Adrenal gland (tissue), 19 donors: ENCODE measurements at places on chromosomes 2 and 18. TPM values are rescaled to one million over a fixed set of nuclear protein-coding genes. Genes with fewer than 3 reads are reported as not detected.
A peak's percentile ranks its signal among the peaks of the same experiment; 100 is the strongest.

MARCO gene
- 56.0 TPM for total RNA-seq

POTEF gene
- not detected for total RNA-seq

TMEM178A gene
- total RNA-seq: 1.1 TPM

TACR1 gene
- 0.41 TPM for total RNA-seq

ACYP2 gene
- total RNA-seq: 40.3 TPM

KLHL41 gene
- 3.1 TPM for total RNA-seq

- no peak for DNase-seq
Observed at GRCh38 chr2:109195193-109196045, 66.4 kb downstream of the SH3RF3 start.

DNA sequence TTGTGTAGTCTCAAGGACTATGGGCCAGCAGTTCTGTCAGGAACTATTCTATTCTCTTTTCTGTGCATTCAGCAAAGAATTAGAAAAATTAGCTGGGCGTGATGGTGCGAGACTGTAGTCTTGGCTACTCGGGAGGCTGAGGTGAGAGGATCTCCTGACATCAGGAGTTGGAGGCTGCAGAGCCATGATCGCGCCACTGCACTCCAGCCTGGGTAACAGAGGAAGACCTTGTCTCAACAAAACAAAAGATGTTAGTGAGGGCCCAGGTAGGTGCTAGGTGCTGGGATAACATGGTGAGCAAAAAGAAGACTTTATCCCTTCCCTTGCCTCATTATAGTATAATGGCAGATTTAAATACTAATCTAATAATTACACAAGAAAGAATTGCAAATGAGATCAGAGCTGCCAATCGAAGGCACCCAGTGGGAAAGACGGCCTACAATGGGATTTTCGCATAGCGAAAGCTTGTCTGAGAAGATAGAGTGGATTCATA, 447 bp upstream of the MRPL19 start:
- DNase-seq: no peak

DNA sequence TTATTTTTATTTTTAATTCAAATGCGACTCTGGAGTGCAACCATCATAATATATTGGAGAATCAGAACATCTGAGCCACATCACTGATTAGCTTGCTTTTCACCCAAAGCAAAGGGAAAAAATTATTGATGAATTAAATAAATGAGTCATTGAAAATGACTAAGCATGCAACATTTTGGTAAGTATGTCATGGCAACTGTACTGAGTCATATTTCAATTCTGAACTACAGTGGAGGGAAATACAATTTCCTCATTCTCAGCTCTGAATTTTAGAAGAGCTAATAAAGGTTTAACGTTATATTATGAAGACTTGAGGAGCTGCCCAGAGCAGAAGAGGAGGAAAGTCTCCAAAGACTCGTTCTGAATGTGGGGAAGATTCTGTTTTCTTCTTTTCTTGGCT, 89.6 kb upstream of the CCDC68 start:
- no peak for DNase-seq

DNA sequence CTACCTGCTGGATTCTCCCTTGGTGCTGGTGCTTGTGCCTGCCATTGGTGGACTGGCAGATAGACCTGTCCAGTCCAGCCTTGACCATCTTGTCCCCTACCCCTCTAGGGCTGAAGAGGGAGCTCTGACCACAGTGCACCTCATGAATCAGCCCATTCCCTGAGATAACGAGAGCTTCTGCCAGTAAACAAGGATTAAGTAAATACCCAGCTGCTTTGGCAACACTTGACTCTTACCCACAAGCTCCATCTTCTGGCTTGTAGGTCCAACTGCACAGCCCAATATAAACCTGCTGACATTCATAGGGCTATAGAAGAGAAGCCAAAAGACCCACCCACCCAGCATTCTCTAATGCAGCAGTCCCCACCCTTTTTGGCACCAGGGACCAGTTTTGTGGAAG, 186.4 kb downstream of the PIK3C3 start:
- DNase-seq: peak; percentile 12

- no peak for DNase-seq
Observed at GRCh38 chr2:38079116-38080052, 3.4 kb upstream of the CYP1B1 start.

DNA sequence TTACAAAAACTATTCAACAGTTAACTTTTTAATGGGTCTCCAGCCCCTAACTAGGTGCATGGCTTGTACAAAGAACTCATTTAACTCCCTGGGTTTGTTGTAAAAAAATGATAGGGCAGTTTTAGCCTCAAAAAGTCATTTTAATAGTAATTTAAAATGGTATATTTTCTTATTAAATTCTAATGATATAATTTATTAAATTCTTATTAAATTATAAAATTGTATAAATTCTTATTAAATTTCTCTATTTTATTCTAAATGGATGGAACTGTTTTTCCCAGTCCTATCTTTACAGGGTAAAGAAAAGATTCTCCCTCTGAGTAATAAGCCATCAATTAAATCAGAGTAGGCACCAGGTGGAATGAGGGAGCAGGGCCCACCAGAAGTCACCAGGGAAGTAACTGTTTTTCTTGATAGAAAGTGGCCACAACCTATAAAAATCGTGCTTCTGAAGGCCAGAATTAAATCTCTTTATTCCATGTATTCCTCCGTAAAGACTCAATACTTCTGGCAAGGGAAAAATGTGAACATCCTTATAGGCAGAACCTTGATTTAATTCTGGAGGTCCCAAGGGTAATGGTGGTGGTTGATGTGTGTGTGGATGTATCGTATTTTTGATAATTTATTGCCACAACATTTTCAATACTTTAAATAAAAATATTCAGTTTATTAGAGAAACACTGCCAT, 814 bp downstream of the FKBP7 start:
- no peak for DNase-seq

- DNase-seq: no peak
Observed at GRCh38 chr2:136055929-136056688, 61.8 kb downstream of the CXCR4 start.

GRCh38 chr2:25615920-25616319, 57.5 kb downstream of the DTNB start:
- DNase-seq: no peak

- DNase-seq: no peak
Observed at GRCh38 chr2:206561962-206562361, 80.3 kb upstream of the FAM237A start.

GRCh38 chr2:103235283-103235682, 473.5 kb downstream of the TMEM182 start:
- DNase-seq: no peak

DNA sequence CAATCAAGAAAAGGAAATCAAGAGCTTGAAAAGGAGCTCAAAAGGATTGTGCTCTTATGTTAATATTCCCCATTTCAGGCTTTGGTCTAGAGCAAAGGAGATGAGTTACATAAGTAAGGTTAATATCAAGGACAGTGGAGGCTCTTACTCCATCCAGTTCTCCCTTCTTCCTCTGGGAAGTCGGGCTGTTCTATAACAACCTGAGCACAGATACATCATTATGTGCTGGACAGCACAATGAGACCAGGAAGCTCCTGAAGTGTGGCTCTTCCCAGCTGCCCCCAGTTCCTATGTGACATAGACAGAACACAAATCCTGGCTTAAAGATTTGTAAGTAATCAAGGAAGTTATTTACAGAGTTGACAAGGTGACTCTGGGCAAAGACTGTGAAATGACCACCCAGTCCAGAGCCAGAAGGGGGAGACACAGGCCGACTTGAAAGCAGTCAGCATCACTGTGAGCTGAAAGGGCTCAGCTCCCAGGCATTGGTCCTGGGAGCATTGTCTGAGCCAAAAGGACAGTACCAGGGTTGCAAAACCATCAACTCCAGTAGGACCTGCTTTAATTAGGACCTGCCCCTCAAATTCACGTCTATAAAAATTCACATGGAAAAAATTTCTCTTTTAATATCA, 917.6 kb upstream of the ACVR2A start:
- DNase-seq: peak; percentile 19

GRCh38 chr2:213248637-213249036, 35.6 kb upstream of the SPAG16 start:
- DNase-seq: no peak

- no peak for DNase-seq
Observed at GRCh38 chr18:7609617-7610016, 42.5 kb downstream of the PTPRM start.

DNA sequence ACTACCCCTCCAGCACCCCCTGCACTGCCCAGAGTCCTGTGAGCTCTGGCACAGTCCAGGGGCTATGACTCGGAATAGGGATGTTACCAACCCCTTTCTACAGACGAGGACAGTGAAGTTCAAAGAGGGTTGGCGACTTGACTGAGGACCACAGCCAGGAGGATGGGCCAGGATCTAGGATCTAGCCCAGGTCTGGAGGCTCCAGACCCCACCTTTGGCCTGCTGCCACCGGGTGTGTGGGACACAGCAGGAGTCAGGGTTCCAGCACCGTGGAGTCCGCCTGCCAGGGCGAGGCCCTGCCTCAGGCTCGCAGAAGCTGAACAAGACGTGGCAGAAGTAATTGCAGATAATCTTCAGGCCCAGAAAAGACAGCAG, 37.9 kb upstream of the GPC1 start:
- peak; percentile 18 for DNase-seq

DNA sequence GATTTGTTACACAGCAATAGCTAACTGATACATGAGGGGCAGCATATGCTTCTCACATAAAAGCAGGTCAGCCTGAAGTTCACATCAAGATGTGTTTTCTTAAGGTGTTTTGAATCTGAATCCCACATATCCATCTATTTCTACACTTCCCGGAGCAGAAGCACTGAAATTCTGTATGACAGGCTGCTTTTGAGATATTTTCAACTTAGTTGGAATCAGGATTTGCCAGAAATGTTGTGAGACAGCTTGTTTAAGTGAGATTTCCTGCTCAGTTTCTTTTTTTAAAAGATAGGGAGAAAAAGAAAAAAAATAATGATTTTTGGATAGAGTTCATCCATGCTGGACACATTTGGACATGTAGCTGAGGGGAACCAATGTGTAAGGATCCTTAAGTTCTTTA, 501.5 kb upstream of the CELF4 start:
- DNase-seq: no peak

DNA sequence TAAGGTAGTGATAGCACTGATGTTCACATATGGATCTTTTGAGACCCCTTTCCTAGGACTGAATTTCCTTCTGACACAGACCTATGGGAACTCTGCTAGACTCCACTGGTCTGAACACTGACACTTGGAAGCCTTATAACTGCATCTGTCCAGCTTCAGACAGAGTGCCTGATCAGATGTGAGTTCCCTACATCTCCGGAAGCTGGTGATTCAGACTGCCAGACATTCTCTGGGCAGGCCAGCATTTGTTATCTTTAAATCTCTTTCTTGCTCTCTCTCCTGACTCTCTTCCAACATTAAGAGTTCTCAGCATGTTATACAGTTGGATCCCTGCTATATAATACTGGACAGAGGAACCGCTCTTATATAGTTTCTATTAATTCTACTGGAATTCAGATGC, 408.5 kb downstream of the ZEB2 start:
- peak; percentile 39 for DNase-seq

DNA sequence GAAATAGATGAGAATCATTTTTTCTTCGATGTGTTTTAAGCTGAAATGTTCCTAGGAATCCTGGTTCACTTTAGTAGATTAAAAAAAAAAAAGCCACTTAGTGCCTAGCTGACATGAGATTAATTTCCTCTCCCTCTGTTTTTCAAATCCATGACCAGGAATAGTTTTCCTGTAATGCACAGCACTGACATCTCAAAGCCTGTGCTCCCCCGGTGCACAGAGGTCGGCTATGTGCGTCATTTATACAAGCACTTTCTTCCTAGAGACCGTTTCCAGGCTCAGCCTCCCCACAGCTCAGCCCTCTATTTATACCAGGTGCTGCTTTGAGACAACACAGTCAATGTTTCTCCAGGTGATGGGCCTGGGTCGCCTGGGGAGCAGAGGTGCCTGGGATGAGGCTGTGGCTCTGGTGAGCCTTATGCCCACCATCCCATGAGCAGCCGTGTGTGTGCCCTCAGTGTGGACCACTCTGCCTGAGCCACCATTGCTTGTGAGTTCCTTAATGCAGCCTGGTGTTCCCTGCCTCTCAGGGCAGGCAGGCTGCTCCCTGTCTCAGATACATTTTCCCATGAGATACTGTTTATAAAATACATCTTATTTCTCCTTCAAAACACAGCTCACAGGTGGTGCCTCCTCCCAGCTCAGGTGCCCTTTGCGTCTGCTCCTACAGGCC, 515.7 kb upstream of the HS6ST1 start:
- no peak for DNase-seq

- DNase-seq: no peak
Observed at GRCh38 chr2:107132070-107132469, 246.1 kb upstream of the ST6GAL2 start.

DNA sequence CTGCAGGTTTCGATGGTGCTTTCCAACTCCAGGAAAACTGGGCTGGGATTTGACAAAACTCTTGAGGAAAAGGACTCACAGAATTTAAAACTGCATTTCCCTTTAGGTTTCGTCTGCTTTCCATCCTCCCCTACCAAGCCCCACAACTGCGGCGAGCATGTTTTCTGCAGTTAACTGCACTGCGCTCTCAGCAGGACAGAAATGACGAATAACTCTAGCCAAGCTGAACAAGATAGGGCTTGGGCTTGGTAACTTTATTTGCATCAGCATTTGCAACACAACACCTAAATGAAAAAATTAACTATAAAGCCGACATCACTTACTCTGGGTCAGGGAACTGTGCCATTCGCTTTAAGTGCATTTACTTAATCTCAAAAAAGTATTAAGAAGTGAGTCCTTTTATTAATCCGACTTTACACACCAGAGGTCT, 669 bp upstream of the PIKFYVE start:
- peak; percentile 35 for DNase-seq
